ENCODE measurements at places on chromosomes 1 and 21.
A peak's percentile ranks its signal among the peaks of the same experiment; 100 is the strongest.

DNA sequence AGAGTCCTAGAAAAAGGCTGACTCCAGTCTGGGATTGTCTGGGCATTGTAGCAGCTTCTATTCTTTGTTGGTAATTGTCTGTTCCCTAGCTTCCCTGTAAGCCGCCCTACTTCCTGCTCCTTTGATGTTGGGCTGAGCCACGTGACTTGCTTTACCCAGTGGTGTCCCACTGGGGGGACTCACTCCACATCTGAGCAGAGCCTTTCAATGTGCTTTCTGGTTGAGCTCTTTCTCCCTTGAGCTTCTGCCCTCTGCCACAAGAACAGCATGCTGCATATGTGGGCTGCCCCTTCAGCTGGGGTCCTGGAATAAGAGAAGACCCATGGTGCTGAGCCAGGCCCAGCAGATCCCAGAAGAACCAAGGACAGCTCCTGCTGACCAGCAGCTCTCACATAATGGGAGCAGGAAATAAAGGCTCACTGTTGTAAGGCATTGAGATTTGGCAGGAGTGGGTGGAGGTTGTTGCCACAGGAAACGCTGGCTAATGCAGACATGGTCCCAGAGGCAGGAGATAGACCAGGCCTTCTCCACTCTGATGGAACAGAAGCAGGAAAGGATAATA, 276.3 kb upstream of the GJB5 start:
- no peak for DNase-seq

GRCh38 chr1:62687903-62688686, at the start of gene DOCK7:
Gene DOCK7 (minus strand): TSS chr1:62688386. CDS start chr1:62688264, 122 bp downstream.
- peak; percentile 20 for DNase-seq

- DNase-seq, result no peak
Measured at GRCh38 chr1:245036102-245036501, 118.7 kb upstream of the KIF26B start.

GRCh38 chr1:87393445-87394085, 64.9 kb downstream of the LMO4 start:
- no peak for DNase-seq

DNA sequence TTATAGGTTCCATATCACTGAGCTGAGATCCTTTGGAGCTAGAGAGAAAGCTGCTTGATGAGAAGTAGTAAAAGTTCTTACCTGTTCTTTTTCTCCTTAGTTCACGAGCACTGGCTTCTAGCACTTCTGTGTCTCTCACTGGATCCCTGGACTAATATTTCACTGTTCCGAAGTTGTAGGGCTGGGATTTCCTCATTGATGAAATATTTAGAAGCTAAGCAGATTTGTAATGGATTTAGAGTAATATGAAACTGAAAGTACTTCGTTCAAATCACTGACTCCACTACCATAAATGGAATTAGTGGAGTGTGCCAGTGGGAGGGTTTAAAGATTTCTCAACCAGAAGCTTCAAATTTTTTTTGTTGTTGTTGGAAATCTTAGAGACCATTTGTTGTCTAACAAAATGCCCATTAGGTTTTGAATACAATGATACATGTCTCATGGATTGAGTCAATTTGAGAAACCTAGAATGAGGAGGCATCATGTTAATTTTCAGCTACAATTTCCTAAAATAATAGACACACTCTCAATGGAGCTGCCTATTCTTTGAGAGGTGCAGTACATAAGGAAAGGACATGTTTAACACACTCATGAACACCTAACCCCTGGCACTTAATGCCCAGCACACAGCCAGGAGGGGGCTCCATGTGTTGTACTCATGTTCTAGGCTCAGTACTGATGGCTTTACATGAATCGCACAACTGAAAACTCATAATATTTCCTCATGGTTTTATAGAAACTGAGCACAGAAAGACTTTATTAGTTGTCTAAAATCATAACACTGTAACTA, at the start of gene GBP1:
Gene GBP1, minus strand, starts transcription at position 130 of the 790 bp plus-strand sequence. CDS start 1,974 bp downstream, outside the sequence.
- DNase-seq, result no peak

DNA sequence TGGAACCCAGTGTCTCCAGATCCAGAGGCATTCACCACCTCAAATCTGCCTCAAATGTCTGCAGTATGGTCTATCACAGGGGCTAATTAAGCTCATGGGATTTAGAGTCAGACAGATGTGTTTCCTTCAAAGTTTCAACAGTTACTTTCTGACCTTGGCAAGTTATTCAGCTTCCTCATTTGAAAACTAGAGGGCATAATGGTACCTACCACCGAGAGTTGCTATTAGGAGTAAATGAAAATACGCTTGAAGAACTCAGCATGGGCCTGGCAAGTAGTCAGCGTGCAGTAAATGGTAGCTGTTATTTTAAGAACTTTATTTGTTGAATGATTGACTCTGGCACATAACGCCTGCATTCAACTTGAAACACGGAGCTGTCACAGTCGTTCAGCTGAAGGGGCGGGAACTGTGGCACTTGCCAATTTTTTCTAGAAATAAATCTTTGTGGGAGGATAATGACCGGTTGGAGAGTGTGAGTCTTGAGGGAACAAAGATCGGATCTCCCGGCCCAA, 1.2 kb upstream of the CAP1 start:
- DNase-seq, result no peak

GRCh38 chr1:157134442-157134841, 3.8 kb downstream of the ETV3 start:
- DNase-seq, result no peak

DNA sequence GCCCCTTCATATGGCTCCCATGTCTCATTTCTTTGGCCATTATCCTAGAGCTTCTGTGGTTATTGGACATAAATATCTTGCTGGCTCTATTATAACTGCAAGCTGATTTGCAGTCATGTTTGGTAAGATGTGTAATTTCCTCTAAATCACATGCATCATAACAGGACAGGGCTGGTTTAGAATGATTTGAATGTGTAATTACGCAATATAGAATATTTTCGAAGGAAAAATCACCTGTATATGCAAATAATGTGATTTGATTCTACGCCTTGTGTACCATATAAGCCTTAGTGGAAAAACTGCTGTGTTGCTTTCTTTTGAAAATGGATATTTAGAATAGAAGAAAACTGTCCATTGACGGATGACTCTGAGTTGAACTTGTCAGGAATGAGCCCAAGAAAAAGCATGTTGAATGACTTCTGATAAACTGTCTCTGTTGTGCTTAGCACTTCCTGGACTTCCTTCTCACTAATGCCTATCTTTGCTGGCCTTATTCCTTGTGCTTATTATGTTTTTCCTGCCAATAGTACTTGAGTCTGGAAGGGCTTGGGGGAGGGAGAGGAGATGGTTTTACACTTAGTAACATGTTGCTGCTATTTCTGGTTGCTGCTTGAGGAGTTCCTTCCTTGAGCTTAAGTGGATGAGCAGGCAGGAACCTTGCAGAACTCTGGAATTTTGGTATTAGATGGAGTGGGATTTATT, 6.5 kb downstream of the CACHD1 start:
- DNase-seq, result no peak
